GM12878 (cell line): ENCODE measurements at places on chromosomes 16 and 17. TPM values are rescaled to one million over a fixed set of nuclear protein-coding genes. Genes with fewer than 3 reads are reported as not detected.

DNA sequence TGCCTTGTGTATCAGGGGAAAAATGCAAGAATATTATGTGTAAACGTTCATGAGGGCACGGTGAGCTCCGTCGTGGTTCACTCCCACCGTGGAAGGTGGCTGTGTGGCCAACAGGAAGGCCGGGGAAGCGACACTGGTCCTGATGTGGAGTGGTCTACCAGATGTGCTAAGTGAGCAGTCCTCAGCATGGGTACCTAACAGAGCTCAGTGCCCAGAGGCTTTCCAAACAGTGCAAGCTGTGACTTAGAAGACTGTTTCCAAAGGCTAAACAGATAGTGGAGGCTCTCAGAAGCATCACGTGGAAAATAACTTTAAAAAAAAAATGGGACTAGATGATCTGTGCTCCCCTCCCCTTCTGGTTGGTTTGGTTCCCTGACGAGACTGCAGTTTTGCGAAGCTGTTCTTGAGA, 199.3 kb upstream of the CHMP6 start:
- DNase-seq: no peak

GRCh38 chr17:64007838-64008282, 9.7 kb downstream of the PRR29 start:
- DNase-seq: no peak

DNA sequence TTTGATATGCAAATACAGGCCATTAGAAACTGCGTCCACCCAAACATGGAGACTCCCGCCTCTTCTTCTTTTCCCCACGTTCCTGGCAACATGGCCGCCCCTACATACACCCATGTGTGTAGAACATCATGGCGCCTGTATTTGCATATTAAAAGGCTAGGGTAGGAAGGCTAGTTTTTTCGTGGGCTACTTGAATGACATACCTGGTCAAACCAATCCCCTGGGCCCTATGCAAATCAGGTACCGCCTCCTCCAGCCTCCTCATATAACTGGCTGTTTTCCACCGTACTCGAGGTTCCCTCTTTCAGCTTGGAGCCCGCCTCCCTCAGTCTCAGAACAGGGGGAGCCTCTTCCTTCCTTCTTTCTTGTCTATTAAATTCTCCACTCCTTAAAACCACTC, 840 bp upstream of the CD300LB start:
- no peak for DNase-seq

DNA sequence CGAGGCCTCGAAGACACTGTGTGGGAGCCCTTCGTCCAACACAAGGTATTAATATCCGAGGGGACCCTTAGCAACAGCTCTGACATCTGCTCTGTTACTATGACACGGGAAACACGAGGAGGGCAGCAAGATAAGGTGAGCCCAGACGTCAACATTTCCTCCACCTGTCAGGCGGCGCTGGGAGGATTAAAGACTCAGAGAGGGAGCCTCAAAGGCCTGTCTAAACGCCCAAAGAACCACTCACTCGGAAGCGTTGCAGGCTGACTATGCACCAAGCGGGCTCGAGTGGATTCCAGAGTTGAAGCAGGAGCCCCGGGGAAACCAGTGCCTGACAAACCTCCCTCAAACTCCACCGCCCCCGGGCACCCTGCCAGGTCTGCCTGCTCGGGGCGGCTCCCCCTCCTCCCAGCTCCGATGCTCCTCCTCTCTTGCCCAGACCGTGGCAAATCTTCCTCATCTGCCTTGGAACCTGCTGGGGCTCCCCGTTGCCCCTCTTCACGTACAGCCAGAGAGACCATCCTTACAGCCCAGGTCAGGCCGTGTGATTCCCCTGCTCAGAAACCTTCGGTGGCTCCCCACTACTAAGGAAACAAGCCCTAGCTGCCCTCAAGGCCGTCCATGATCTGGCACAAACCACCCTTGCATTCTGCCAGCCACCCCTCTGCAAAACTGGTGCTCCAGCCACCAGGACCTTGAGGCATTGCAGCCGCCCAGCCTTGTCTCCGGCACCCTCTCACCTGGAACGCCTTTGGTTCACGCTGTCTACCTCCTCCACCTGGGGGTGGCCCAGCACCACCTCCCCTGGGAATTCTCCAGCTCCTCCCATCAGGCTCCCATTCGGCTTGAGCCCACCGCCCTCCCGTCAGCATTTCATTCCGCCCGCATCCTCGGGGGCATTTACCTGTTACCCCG, 16.2 kb downstream of the RPH3AL start:
- DNase-seq: no peak

Gene KLHL10
- total RNA-seq: not detected in 2 replicates

Gene CD79B
- total RNA-seq: 102 and 113 TPM in 2 replicates
